Activated T-cell treated with anti-CD3 and anti-CD28 coated beads for 24 hours (primary cell): ENCODE measurements at places on chromosomes 1 and 21.

DNA sequence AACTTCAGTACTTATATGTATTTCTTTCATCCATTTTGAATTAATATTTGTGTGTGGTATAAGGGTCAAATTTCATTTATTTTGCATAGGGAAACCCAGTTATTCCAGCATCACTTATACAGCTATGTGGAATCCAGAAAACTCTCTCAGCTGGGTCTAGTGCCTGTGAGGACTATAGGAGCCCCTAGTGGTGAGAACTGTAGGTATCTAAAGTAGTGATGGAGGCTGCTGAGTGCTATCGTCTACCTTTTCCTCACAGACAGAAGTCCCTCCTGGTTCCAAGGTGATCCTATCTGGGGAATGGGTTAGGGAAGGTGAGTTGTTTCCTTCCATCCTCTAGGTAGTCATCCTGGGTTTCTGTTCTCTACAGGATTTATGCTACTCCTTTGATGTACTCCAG is 352.0 kb upstream of the C1orf87 start:
- no peak for DNase-seq

DNA sequence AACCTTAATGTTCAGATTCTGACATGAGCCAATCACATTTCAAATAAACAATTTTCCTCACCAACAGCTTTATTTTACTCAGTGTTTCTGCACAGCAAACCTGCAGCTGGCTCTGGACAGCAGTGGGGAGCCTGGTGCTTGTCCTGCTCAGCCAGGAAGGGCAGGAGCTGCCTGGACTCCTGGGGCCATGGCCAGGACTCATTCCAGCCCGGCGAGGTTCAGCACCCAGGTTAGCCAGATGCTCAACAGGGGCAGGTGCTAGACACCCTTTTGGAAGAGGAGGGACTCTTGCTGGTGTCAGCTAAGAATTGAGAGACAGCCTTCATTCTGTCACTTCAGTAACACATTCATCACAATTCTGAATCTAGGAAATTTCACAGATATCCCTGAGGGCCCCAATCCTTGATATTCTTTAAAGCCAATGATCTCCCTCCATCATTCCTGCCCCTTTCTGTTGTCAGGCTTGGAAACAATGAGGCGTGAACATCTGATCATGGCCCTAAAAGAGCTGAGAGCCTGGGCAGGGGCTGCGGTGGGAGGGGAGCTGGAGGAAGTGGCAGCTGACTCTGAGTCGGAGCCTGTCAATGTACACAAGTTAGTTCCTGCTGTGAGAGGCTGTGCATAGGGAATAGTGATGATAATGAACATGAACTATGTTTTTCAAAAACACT is 251.3 kb downstream of the SDCCAG8 start:
- DNase-seq = no peak

GRCh38 chr21:37593015-37593414 is 226.4 kb downstream of the DYRK1A start:
- DNase-seq = no peak

DNA sequence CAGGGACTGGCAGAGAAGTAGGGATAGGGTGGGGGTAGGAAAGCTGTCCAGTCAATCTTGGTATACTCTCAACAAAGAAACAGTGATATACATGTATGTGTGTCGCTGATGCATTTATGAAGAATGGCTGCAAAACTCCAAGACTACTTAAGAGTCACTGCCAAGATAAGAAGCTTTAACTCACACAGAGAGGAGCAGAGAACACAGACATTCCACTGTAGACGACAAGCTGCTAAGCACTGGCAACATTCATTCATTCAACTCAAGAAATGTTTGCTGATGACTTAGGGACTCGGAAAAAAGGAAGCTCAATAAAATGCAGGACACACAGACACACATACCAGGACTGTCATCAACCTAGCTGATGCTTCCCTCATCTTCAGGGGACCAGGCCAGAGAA is 5.5 kb downstream of the CTNNBIP1 start:
- DNase-seq = no peak

DNA sequence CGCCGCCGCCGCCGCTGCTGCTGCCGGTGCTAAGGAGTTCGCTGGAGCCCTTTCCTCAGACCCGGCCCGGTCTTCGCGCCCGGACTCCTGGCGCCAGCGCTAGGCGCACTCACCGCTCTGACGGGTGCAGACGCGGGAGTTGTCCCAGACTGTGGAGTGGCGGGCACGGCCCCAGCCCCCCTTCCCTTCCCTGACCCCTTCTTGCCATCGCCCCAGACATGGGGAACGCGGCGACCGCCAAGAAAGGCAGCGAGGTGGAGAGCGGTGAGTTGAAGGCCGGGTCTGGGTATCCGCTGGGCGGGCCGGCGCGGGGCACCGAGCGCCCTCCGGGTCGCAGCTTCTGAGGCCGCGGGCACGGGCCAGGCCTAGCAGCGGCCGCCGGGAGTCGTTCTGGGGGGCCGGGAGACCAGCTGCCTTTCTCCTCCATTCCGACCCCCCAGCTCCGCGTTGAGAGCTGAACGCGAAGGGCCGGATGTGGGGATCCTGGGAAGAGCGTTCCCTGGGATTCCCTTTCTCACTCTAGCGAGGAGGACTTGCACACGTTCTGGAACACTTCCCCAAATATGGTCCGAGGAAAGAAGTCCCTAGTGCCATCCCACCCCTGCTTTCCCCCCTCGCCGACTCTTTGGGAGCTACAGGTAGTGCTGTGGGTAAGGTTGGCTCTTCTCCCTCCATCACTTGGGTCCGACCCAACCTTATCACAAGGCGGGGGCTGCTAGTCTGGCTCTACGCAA is 65.8 kb upstream of the PRKACB start:
- DNase-seq = peak; percentile 13
